Esophagus squamous epithelium (tissue), 5 donors: ENCODE measurements at places on chromosomes 5 and 9.

- DNase-seq = no peak
These were observed 12.5 kb downstream of the NR3C1 start for GRCh38 chr5:143390941-143391340.

DNA sequence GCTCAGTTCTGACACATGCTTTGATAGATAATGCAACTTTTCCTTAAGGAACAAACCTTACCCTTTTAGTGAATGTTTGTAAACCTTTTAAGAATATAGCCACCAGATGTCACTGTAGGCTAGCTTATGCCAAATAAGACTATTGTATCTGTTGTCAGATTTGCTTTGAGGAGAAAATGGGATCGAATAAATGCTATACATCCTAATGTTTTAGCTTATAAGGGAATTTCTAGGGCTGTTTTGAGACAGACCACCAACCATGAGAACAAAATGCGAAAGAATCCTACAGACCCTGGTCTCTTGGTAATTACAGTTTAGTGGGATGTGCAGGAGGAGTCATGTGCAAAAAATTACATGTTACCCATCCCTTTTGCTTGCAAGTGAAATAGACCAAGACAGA is 127.6 kb upstream of the NMUR2 start:
- DNase-seq = no peak

DNA sequence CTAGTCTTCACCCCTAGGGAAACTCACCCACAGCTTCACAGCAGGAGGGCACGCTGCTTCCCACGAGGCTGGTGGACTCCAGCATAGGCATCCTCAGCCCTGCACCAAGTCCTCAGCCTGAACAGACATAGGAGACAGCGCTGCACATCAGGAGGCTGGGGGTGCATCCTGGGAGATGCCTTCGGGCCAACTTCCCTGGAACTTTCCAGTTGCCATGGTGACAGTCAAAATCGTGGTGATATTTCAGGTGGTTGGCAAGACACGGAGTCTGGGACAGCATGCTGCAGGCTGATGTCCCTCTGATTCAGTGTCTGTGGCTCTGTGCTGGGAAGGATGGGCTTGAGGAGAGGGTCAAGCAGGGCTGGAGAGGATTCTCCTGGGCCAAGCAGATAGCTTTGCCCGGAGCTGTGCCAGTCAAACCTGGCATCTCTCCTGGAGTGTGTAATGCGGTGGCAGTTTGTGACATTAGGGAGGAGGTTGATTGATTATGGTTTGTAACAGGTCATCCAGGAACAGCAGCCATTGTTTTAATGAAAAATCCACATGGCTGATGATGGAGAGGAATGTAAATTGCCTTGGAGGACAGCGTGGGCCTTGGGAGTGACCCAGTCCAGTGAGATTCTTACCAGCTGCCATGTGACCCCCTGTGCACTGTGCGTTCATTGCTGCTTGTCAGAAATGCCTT is 35.6 kb upstream of the SEMA4D start:
- DNase-seq = no peak

DNA sequence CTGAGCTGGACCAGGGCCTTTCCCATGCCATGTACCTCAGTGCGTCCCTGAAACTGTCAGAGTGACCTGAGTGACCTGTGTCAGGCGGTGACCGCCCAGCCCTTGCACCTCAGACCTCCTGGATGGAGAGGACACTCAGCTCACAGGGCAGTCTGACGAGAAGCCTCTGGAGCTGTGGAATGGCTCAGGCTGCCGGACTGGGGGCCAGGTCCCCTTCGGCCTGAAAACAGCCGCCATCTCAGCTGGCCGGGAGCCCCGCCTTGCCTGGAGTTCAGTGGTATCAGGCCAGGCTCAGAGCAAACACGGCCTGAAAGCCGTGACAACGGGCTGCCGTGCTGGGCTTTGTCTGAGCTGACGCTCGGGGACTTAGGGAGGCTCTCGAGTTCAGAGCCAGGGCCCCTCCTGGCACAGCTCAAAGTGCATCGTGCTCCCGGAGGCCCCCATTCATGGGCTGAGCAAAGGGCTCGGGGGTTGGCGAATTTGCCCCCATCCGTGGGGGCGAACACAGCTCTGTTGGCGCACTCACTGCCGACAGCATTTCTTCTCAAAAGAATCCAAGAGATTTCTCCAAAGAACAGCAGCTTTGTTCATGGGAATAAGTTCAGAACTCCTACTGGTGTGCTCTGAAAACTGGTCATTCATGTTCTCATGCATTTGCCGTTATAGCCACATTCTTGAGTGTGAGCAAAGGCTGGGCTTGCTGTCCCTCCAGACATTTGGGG is 8.4 kb upstream of the SLC9A3 start:
- no peak for DNase-seq

- no peak for DNase-seq
These were observed 872.8 kb upstream of the CDH9 start for GRCh38 chr5:27911216-27911615.

- no peak for DNase-seq
These were observed 126.7 kb upstream of the SHB start for GRCh38 chr9:38195737-38196161.

GRCh38 chr5:42518595-42519221 is 95.5 kb downstream of the GHR start:
- no peak for DNase-seq

DNA sequence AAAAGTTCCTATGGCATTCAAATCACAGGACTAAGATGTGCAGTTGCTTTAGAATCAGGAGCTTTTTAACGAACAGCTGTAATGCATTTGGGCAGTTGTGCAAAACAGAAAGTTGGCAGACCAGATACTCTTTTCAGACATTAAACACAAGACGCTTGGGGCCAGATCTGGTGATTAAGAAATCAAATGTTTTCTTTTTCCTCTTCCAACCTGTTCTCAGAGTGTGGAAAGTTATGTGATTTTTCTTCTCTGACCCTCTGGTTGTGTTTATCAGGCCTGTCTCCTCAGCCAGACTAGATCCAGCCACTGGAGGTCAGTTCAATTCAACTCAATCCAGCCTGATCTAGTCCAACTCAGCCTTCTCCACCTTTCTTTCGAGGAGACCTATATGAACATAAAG is 298.5 kb upstream of the PCSK5 start:
- DNase-seq = no peak

DNA sequence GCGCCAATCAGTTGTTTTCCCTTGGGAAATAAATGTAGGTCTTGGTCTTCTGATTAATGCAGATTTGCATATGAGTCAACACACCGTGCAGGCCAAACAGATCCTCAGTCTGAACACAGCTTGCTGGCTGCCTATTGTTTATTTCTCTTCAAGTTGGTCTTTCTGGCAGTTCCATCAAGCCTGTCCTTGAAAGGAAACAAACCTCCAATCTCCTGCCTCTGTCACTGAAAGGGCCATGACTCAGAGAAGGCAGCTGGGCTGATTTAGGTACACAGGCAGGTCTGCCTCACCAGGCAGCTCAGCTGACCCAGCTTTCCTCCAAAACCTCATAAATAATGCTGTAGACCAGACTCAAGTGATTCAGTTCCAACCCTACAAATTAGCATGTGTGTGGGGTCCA is 175.9 kb downstream of the MAN2A1 start:
- no peak for DNase-seq

DNA sequence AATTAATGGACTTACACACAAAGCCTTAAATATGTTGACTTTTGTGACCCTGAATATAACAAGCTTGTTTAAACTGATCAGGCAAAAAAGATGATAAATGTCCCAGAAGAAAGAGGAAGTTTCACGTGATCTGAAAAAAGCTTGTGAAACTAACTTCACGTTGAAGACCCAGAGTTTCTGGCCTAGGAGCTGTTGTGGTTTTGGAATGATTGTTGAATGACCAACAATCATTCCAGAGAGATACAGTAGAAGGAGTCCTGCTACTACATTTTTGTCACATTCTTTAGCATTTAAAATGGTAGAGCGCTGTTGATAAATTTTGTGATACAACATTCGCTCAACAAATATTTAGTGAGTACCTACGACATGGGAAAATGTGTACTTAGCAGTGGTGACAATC is 143.1 kb upstream of the FBN2 start:
- no peak for DNase-seq

- DNase-seq = no peak
These were observed 3.5 kb downstream of the MSANTD3 start for GRCh38 chr9:100430286-100430940.

GRCh38 chr5:56050551-56051255 is 55.9 kb upstream of the IL6ST start:
- no peak for DNase-seq

DNA sequence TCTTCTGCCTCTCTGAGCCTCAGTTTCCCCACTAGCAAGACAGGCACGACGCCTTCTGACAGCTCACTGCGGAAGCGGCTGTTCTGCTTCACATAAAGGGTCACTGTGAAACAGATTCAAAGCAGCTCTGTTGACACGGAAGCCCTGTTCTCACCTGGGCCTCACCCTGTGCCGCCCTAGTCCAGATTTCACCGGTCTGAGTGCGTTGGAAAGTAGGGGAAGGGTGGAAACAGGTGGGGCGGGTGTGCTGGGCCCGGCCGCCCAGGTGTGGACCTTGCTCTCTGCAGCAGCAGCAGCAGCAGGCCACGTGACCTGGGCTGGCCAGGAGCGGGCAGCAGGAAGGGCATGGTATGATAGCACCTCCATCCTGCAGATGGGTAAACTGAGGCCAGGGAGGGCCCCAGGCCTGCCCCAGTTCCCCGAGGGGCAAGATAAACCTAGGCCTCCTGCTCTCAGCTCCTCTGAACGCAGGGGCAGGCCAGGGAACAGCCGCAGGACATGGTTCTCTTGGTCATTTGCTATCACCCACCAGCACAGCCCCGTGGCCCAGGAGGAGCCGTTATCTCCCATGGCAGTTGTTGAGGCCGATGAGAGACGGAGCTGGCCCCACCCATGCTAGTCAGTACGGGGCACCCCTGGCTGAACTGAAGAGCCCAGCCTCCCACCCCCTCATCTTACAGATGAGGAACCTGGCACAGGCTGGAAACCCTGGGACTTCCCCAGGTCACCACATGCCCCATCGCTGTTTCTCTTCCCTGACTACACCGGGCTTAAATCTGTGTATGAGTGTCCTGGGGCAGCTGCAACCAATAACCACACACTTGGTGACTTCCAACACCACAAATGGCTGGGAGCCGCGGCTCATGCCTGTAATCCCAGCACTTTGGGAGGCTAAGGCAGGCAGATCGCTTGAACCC is 12.1 kb downstream of the PTGES2 start:
- DNase-seq = no peak

DNA sequence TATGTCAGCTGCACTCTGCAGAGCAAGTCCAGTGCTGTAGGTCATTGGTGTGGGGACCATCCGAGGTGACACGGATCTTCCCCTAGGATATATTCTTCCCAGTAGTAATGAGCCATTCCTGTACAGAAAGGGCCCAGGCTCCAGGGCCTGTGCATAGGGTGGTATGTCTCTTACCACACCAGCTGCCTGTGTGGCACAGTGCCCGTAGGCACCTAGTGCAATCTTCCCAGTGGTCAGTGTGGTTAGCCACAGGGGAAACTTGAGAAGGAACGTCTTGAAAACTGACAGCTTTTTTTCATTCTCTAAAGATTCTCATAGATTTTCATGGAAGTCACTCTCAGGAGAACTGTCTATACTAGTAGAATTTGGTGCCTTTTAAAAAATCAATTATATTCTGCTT is 39.8 kb downstream of the CYSTM1 start:
- DNase-seq = no peak

GRCh38 chr9:89364666-89365531 is 46.6 kb downstream of the SECISBP2 start:
- no peak for DNase-seq

GRCh38 chr9:23581931-23582330 is 244.1 kb downstream of the ELAVL2 start:
- no peak for DNase-seq

DNA sequence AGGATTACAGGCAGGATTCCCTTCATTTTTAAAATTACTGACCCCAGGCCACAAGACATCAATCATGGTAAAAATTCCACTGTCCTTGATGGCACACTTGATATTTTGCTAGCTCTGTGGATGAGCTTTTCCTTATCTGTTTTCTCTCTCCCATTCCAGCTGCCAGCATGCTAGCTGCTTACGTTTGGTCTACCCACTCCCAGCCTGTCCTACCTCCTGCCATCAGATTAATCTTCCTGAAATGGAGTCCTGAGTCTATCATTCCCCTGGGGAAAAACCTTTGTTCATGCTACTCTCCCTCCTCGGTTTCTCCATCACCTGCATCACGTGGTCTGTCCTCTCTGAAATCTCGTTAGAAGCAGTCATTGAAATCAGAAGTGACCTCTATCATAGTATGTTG is 108.9 kb downstream of the F2RL2 start:
- no peak for DNase-seq

GRCh38 chr9:110103257-110103656 is 104.7 kb downstream of the C9orf152 start:
- DNase-seq = no peak

DNA sequence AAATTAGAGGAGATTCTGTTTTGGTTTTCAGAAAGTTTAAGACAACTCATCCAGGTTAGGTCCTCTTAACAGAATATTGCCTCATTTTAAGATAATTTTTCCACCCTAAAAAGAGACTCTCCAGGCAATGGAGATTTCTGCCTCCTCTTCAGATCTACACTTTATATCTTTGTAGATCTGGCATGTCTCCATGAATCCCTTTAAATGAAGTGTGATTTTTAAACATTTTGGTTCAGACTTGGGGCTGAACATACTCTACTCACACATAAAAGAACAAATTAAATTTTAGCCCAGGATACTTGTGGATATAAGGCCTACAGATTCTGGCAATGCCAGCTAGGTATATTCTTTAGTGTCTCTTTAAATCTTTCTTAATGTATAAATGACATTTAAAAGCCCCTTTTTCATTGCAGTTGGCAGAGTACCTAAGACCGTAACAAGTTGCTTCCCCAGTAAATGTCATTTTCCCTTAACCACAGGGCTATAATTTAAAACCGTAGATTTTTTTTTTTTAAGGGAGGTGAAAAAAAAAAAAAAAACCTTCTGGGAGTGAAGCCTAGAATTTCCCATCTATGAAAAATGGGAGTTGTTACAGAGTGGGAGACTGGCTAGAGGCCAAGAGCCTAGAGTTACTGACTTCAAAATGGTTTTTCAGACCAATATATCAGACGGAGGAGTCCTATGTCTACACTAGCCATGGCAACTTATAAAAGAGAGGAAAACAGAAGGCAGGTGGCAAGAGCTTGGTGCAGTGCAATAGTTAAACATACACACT is 207.8 kb upstream of the TARS1 start:
- DNase-seq = no peak
